ENCODE measurements at places on chromosomes 4 and X.
A peak's percentile ranks its signal among the peaks of the same experiment; 100 is the strongest.

GRCh38 chr4:1351854-1352566 lies 5.0 kb downstream of the UVSSA start:
- peak; percentile 94 for DNase-seq

DNA sequence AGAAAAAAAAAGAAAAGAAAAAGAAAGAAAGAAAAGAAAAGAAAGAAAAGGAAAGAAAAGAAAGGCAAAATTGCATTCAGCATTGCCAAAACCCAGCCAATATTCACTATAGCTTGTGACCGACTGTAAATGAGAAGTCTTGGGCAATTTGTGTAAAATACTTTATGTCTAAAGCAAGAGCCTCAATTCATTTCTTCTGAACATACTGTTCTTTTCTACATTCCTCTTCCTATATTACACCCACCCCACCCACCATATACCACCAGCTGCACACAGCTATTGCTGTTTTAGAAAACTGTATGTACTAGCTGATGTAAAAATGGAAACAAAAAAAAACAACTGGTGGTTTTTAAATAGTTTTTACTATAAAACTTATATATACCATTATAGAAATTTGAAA lies 156.9 kb upstream of the TTC29 start:
- no peak for DNase-seq

DNA sequence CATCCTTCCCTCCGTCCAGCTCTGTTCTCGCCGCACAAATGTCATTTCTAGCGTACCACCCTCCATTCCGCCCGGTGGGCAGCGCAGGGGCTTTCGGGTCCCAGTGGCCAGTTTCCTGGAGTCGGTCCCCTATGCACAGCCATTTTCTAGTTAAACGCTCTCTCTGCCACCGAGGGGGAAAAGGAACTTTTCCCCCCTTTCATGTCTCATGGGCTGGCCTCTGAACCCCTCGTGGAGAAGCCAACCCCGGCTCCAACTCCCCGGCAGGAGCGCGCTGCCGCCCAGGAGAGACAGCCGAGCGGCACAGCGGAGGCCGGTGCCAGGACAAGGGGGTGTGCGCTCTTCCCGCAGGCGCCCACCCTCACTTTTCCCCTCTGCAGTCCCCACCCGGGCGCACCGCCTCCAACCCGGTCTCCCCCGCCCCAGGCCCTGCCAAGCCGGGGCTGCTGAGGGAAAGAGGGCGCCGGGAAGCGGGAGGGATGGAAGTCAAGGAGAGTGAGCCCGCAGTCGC lies 662 bp downstream of the APBB2 start:
- peak; percentile 50 for DNase-seq

DNA sequence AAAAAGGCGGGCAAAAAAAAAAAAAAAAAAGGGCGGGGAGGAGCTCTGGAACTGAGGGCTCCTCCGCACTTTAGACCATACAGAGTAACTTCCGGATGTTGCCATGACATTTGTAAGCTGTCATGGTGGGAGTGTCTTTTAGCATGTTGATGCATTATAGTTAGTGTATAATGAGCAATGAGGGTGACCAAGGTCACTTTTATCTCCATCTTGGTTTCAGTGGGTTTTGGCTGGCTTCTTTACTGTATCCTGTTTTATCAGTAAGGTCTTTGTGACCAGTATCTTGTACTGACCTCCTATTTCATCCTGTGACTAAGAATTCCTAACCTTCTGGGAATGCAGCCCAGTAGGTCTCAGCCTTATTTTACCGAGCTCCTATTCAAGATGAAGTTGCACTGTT lies 193.4 kb downstream of the UGT8 start:
- DNase-seq, result no peak

- no peak for DNase-seq
Observed at GRCh38 chr4:110096405-110096804, 102.0 kb downstream of the ELOVL6 start.

DNA sequence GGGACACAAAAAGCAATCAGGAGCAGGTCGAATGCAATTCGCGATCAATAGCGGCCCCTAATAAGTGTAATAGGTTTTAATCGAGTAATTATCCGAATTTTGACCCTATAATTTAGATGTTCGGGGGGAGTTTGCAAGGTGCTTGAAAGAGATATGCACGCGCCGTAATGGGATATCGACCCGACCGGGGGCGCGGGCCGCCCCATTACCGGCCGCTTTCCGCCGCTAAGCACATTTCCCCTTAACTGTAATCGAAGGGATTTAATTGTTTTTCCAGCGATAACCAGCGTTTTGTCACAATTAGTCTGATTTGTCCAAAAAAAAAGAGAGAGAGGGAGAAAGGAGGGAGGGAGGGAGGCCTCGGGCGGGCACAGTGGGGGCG lies 997 bp downstream of the NKX1-1 start:
- DNase-seq, result no peak

- DNase-seq, result no peak
Observed at GRCh38 chr4:24091639-24092233, 201.9 kb upstream of the PPARGC1A start.

- no peak for DNase-seq
Observed at GRCh38 chr4:120801137-120801758, 121.3 kb downstream of the PRDM5 start.

DNA sequence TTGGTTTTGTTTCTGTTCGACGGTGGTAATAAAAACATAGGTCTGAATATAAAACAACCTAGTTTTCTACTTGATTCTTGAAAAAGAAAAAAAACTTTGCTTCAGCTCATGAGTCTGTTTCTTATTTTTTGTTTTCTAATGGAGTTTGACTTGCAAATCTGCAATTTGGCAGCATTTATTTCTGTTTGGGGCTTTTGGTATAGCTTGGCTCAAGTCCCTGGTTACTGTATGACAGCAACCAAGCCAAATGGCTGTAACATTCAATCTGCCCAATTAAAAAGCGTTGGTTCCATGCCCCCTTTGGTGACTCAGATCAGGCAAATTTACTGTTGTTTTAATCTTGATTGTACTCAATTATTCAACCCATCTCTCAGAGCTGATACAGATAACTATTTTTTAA lies 263.4 kb downstream of the GRIA3 start:
- no peak for DNase-seq

- no peak for DNase-seq
Observed at GRCh38 chr4:173365359-173365996, 5.3 kb upstream of the SAP30 start.

DNA sequence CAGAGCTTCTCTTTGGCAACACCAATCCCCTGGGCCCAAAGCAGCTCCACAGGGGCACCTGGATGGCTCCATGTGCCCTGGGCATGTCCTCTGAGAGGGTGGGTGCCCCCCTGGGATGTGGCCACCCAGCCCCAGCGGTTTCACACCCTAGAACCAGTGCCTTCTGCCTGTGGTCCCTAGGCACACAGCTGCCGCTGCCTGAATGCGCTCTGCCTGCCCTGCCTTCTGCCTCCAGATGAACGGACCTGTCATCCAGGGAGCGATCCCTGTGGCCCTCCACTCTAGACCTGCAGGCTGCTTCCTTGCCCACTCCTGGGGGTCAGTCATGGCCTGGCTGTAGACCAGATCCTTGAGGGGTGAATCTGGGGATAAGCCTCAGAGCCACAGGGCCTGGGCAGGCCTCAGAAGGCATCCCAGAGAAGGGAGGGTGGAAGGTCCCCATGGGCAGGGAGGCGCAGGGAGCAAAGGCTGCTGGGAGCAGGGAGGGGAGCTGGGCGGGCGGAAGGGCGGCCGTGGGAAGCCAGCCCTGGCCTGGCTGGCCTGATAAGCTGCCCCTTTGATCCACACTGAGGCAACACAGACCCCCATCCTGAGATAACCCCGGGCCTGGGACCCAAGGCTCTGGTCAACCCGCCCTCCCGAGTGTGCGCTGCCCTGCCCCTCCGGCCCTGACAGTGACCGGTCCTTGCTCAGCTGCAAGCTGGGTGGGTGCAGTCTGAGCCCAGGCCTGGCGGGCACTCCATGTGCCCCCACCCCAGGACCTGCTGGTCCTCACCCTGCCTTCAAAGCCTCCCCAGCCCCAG lies 8.1 kb upstream of the FGFR3 start:
- DNase-seq, result no peak

DNA sequence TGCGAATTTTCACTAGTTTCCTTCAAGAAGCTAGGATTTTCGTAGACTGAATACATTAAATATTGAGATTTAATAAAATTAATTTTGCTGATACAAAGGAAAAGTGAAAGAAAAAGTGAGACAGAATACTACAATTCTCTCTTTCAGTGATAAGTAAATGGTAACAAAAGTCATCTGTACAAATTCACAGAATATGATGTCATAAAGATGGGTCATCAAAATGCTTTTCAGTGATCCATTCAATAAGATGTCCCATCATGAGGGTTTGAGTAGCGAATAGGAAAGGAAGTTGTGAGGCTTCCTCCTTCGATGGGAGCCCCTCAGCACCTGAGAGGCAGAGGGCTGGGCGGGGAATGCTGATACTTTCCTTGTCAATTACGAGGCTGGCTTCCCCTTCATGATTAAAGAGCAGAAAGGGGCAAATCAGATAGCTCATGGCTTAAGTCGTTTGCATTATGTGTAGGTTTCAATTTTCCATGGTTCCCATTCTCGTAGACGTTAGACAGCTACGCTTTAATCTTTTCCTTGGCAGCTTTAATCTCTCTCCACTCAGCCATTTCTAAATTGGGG lies 108.8 kb upstream of the SORBS2 start:
- DNase-seq, result no peak

GRCh38 chr4:1251773-1252066 lies 2.8 kb upstream of the CTBP1 start:
- no peak for DNase-seq
